ENCODE measurements at places on chromosomes 4 and X. TPM values are rescaled to one million over a fixed set of nuclear protein-coding genes. Genes with fewer than 3 reads are reported as not detected.

ZFP42 gene
- not detected for total RNA-seq

GPRASP3 gene
- 12.0 TPM for total RNA-seq

SLC7A11 gene
- total RNA-seq, result 98.3 TPM

TMEM150C gene
- total RNA-seq, result 0.44 TPM

MAOB gene
- 0.37 TPM for total RNA-seq

H2BW2 gene
- not detected for total RNA-seq

EDNRA gene
- 3.5 TPM for total RNA-seq

FOXO4 gene
- 4.6 TPM for total RNA-seq

CT45A8 gene
- not detected for total RNA-seq

SYP gene
- total RNA-seq, result 0.33 TPM

SUPT20HL1 gene
- 0.11 TPM for total RNA-seq

RADX gene
- 5.4 TPM for total RNA-seq

DDIT4L gene
- total RNA-seq, result 9.2 TPM

SLC30A9 gene
- total RNA-seq, result 104 TPM

NOX1 gene
- total RNA-seq, result not detected

SPCS3 gene
- 116 TPM for total RNA-seq

FGB gene
- not detected for total RNA-seq

PHF8 gene
- 15.7 TPM for total RNA-seq

DAPP1 gene
- total RNA-seq, result not detected

ERAS gene
- not detected for total RNA-seq

FOXR2 gene
- not detected for total RNA-seq

CPE gene
- total RNA-seq, result 1.00 TPM

OTUD6A gene
- under 0.01 TPM for total RNA-seq

ADRA2C gene
- 1.5 TPM for total RNA-seq

LINC00632 gene
- total RNA-seq, result 9.8 TPM

HSFX4 gene
- not detected for total RNA-seq

HPRT1 gene
- total RNA-seq, result 34.2 TPM

CLDN2 gene
- not detected for total RNA-seq

SMARCAD1 gene
- total RNA-seq, result 39.6 TPM

CNKSR2 gene
- total RNA-seq, result 2.4 TPM

CNGA1 gene
- not detected for total RNA-seq

ANKRD50 gene
- 29.0 TPM for total RNA-seq

TMEM128 gene
- total RNA-seq, result 28.7 TPM

F8A2 gene
- not detected for total RNA-seq

RPA4 gene
- 1.00 TPM for total RNA-seq

MAGEA2 gene
- not detected for total RNA-seq

FRAS1 gene
- 1.3 TPM for total RNA-seq

F8A3 gene
- total RNA-seq, result not detected

ATP1B4 gene
- total RNA-seq, result not detected

ZNF732 gene
- 0.66 TPM for total RNA-seq

ARX gene
- not detected for total RNA-seq

DDX60 gene
- total RNA-seq, result 26.1 TPM

GAB3 gene
- total RNA-seq, result 1.4 TPM

MED28 gene
- total RNA-seq, result 13.6 TPM

TCP11X2 gene
- total RNA-seq, result not detected

RAB33A gene
- total RNA-seq, result 4.3 TPM

PDE6B gene
- 0.22 TPM for total RNA-seq

NAA11 gene
- not detected for total RNA-seq

SHROOM3 gene
- total RNA-seq, result 4.2 TPM
